ENCODE measurements at places on chromosomes 11 and 22.

DNA sequence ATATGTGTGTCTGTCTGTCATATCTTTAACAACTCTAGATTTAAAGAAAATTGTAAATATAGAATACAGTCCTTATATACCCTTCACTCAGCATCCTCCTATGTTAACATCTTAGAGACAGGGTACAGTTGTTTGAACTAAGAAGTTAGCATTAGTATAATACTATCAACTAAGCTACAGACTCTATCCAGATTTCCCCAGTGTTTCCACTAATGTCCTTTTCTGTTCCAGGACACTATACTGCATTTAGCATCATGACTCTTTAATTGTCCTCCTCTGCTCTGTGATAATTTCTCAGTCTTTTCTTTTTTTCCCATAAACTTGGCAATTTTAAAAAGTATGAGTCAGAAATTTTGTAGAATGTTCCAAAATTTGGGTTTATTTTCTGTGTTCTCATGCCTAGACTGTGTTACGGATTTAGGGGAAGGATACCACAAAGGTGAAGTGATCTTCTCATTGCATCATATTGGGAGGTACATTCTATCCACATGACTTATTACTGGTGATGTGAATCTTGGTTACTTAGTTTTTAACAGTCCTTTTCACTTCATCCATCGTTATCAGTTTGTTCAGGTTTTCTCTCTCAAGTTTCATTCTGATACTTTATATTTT is 168.4 kb downstream of the SBF2 start:
- no peak for DNase-seq

DNA sequence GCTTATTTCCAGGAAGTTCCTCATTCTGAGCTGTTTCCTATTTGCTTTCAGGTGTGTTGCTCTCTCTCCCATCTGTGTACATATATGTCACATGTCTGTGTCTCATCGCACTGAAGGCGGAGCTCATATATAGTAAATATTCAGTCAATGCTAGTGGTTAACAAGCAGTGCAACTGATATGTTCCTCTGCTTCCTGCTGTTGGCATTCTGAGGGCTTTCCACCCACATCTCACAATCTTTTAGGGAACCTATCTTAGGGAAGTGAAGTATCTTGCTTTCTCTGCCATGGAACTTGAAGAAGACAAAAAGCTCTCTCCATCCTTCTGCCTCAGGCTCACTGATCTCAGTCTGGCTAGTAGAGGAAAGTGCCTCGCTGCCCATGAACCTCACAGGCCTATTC is 139.8 kb downstream of the TTC17 start:
- no peak for DNase-seq

- DNase-seq: no peak
These were observed 32.4 kb downstream of the CNTF start for GRCh38 chr11:58654908-58655296.

DNA sequence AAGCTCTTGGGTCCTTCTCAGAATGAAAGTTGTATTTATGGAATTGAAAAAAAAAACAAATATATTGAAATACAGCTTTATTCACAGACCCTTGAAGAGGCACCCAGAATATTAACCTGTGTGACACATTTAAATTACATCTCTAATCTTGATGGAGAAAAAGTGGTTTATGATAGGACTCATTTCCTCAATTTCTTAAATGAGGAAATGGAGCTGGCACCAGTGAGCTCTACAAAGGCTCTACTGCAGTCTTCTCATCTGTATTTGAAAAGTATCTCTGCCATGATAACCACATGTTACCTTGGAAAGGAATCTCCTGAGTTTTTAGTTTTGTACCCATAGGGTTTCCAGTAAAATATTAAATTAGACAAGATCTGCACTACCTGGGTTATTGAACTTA is 186.5 kb downstream of the HIPK3 start:
- no peak for DNase-seq

DNA sequence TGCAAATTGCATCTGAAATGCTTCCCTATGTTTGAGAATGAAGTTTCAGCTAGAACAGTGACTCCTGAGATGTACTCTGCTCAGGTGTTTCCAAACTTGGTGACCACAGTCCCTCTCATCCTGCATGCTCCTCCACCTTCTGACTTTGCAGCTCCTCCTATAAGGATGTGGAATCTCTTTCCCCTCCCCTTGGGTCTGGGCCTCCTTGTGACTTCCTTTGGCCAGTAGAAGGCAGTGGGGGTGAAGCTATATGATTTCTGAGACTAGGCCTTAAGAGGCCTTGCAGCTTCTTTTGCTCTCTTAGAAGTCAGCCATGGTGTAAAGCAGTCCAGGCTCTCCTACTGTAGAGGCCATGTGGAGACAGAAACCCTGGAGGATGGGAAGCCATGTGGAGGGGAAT is 50.7 kb downstream of the CSF2RB start:
- DNase-seq: no peak

GRCh38 chr22:45983797-45984196 is 6.8 kb upstream of the WNT7B start:
- DNase-seq: no peak

DNA sequence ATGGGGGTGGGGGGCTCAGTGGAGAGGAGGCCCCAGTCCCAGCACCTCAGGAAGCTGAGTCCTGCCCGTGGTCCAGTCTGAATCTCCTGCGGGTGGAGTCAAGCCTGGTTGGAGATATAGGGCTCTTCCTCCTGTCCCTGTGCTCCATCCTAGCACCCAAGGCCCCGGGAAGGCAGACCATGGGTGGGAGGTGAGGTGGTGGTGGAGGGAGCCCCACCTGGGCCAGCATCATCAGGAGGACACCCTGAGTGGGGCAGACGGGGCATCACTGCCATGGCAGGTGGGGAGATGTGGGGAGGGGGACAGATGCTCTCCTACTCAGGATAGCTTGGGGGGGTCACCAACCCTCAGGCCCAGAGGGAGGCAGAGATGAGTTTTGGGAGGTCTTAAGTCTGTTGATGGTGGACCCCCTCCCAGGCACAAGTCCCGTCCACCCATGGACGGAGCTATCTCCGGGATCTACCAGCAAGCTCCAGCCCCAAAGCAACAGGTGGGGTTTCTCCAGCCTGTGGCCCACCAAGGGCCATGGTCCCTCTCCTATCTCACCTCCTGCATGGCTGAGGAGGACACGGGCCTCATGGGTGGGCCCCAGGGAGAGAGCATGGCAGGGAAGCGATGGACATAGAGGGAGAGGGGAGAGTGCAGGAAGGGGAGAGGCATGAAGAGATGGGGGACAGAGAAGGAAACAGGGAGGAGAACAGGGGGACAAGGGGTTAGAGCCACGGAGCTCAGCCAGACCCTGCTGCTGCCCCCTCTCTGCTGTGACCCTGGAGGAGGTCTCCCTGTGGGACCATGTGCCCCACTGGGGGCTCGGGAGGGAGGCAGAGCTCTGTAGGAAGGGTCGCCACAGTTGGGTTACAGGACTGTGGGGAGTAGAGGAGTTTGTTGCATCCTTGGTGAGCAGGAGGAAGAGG is 1.3 kb downstream of the MRGPRE start:
- DNase-seq: no peak

DNA sequence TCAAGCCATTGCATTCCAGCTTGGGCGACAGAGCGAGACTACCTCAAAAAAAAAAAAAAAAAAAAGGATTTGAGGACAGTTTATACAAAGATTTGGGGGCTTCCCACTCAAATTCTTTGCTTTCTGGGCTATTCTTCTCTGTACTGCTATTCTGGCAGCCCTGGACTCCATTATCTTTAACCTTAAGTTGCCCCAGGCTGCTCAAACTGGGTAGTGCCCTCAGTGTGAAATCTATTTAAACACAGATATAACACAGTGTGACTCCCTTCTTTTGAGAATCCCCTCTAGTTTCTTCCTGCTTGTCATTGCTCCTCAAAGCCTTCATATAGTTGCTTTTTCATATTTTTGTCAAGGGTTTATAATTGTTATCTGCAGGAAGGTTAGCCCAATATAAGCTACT is 49.5 kb upstream of the WEE1 start:
- DNase-seq: no peak

DNA sequence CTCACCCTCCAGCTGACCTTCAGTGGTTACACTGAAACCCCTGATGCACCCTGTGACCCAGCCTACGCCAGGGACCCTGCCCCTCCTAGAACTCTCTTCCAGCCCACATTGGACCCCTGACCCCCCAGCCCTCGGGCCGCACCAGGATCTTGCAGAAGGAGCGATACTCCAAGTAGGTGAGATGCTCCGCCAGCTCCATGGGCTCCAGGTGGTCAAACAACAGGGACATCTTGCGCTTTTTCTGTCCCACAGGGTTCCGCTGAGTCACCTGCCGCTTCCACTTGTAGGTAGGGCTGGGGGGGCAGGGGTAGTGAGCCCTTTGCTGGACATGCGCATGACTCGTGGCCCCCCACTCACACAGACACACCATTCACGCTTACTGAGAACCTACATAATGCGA is 4.1 kb downstream of the RASGRP2 start:
- DNase-seq: no peak

GRCh38 chr11:35629914-35630313 is 11.7 kb downstream of the FJX1 start:
- DNase-seq: no peak

DNA sequence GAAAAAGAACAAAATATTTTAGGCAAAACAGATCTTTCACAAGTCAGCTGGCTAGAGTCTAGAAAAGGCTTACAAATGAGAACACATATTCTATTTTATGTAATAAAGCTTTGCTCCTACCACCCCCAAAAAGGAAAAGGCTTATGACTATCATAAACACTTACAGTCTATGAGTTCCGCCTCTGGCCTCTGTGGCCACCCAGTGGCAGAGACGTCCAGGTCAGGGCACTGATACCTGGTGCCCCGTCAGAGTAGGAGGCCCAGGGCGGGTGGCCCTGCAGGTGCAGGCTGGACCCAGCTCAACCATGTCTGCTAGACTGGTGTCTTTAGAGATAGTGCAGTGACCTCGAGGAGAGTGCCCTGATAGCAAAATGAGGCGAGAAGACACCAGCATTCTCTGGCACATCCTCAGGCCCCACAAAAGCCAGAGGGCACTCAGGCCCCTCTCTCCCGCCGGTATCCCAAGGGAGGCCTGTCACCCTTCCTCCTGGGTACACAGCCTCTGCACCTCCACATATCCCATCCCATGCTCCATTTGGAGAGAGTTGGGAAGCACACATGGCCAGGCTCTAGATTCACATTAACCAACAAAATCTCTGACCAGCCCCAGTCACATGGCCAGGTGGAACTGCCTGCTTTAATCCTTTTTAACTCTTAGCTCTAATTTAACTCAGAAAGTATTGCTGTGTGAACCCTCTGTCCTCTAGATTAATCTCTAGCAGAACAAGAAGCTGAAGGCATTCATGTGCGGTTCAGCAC is 27.3 kb upstream of the SERPIND1 start:
- no peak for DNase-seq

- no peak for DNase-seq
These were observed 688 bp downstream of the PTS start for GRCh38 chr11:112226831-112227401.

- no peak for DNase-seq
These were observed 31.0 kb downstream of the NUP50 start for GRCh38 chr22:45194686-45195085.

GRCh38 chr11:20249378-20249777 is 89.1 kb upstream of the DBX1 start:
- no peak for DNase-seq

DNA sequence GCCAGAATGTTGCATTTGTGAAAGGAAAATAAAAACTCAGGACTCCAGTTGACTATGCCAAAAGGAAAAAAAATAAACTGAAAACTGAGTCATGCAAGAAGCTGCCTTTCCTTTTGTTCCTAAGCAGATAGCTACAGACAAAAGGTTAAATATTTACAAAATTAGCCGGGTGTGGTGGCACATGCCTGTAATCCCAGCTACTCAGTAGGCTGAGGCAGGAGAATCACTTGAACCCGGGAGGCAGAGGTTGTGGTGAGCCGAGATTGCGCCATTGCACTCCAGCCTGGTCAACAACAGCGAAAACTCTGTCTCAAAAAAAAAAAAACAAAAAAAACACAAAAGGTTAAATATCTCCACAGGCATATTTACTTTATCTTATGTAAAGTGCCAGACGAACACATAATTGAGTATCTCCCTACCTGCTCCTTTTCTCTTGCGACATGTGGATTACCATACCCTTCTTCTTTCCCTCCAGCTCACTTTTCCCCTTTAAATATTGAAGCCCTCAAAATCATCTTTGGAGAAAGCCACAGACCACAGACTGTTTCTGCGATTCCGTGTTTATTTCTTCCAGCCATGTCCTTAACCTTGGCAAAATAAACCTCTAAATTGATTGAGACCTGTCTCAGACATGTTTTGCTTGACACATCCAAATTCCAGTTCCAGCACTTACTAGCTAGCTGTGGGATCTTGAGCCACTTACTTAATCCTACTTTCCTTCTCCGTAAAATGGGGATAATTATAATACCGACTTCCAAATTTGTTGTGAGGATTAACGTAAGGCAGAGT is 2.3 kb upstream of the SMPD1 start:
- no peak for DNase-seq

- DNase-seq: no peak
These were observed 878.5 kb upstream of the LRRC4C start for GRCh38 chr11:42337786-42338455.

DNA sequence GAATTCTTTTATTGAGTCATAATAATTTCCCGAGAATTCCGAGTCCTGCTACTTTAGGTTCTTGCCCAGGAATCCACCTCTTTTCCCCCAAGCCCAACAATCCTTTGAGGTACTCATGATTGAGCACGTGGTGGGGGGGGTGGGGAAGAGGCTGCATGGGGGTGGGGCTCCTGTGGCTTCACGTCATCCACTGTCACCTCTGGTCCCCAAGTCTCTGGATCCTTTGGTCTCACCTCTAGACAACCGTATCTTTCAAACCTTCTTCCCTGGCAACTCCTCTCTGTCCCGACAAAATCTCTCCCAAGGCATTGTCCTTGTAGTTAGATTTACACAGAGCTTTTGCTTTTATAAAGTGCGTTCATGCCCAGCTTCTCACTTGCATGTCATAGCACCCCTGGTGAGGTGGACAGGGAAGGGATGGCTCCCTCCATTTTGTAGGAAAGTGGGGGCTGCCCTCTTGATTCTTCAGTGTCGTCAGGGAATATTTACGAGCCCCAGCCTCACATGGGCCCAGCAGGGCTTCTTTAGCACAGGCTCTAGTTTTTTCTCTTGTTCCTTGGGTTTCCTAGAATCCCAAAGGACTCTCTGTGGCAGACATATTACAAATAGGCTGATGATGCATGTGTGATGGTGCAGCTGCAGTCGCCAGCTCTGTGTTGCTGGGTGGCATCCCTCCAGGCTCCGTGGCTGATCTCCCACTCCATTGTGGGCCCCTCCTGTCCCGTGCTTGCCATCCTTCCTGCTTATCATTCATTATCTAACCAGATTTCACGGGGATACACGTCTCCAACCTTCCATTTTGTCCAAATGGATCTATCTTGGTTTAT is 8.4 kb downstream of the UCP3 start:
- no peak for DNase-seq

All from chondrocyte (in vitro differentiated cells).